ENCODE measurements at places on chromosomes 4 and X.

DNA sequence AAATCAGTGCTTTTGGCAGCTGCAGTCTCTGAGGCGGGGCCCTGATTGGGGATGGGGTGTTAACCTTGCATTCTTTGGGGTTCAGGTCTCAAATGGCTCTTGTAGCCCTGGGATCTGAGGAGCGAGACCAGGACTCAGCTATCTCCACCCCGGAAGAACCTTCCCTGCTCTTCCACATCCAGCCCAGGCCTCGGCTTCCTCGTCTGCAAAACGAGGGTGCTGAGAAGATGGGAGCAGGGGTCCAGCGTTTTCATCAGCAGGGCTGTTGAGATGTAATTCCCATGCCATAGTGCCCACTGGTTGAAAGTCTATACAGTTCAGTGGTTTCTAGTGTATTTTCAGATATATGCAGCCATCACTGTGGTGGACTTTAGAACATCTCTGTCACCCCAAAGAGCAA is 34.6 kb upstream of the WFS1 start:
- no peak for DNase-seq

DNA sequence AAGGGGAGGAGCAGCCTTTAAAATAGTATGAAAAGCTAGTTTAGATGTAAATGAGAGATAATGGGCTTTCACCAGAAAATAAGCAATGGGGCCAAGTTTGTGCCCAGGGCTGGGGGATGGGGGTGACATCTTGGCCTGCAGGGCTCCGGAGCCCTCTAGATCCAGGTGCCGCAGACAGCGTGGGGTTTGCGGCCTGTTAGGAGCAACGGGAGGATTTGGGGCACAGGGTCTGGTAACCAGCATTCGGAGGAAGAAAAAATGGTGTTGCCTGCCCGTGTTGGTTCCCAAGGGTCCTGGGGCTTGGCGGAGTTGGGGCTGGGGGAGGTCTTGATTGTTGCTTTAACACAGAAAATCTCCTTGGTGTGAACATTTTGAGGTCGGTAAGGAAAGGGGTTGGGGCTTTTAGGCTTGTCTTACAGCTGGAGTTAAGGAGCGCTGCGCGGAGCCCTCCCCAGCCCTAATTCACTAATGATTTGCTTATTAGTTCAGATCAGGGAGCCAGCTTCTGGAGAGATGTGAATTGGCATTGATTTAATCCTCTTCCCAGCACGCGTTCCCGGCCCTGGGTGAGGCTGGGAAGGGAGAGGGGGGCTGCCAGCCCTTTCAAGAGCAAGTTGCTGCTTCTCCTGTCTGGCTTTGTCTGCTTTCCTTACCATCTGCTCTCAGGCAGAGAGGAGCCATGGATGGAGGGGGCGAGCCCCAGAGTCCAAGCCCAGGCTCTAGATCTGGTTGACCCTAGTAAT is 443.4 kb downstream of the BCOR start:
- DNase-seq, result no peak

GRCh38 chrX:147183161-147183560 is 368.6 kb upstream of the CXorf51A start:
- no peak for DNase-seq

GRCh38 chr4:127084666-127085065 is 548.1 kb upstream of the INTU start:
- peak; percentile 54 for DNase-seq

DNA sequence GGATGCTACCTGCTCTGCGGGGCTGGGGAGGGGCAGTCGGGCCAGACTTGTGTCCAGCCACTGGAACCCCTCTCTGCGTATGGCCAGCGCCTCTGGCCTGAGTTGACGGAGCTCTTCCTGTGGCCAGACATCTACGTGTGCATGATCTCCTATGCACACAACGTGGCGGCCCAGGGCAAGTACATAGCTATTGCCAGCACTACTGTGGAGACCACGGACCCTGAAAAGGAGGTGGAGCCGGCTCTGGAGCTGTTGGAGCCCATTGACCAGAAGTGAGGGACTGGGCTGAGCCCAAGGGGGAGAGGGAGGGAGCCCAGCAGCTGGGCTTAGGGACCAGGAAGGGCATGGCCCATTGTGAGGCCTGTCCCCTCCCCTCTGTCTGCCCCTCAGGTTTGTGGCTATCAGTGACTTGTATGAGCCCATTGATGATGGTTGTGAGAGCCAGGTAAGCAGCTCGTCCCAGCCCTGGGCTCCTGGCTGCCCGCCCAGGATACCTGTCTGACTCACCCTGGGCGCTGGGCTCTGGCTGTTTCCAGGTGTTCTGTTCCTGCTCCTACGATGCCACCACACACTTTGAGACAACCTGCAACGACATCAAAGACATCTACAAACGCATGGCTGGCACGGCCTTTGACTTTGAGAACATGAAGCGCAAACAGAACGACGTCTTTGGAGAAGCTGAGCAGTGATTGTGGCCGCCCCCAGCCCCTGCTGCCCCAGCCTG is 1.8 kb upstream of the FAM50A start:
- DNase-seq, result no peak

GRCh38 chrX:154090731-154091130 is 6.8 kb downstream of the MECP2 start:
- no peak for DNase-seq

- DNase-seq, result no peak
These were observed 42.7 kb downstream of the SH3RF1 start for GRCh38 chr4:169228076-169228475.

GRCh38 chrX:39820938-39821708 is 276.6 kb downstream of the BCOR start:
- peak; percentile 55 for DNase-seq

- DNase-seq, result no peak
These were observed 60.5 kb upstream of the MCUB start for GRCh38 chr4:109499513-109499912.

GRCh38 chr4:153137159-153137558 is 67.1 kb upstream of the TRIM2 start:
- peak; percentile 93 for DNase-seq

DNA sequence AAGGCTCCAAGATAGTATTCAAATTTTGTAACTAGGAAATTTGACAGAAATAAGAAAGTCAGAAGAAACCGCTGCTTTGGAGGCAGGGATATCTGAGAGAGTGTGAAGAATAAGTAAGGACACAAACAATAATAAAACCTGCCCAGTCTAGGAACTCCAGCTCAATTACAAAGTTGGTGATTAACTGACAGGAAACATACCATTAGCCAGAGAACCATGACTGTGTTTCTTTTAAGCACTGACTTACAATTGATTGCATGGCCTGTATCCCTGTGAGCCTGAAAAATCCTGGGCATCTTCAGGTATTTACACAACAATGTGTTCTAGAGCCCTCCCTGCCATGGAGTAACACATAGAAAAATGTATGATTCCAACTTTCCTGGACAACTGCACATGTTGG is 127.4 kb downstream of the GRIA3 start:
- peak; percentile 6 for DNase-seq

DNA sequence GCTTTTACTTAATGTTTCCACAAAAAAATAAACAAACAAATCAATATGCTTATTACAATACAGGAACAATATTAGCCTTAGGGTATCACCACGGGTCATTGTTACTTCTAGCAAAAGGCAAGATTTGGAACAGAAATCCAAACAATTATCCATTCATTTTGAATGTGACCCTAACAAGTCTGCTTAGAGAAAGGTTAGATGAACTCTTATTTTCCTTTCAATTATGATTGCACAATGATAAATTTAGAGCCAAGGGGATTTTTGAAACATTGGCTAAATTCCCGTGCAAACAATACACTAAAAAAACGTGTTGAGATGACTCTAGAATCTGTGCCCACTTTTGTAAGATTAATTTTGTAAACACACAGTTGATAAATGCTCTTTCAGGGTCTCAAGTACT is 474.7 kb downstream of the PCDH7 start:
- no peak for DNase-seq

DNA sequence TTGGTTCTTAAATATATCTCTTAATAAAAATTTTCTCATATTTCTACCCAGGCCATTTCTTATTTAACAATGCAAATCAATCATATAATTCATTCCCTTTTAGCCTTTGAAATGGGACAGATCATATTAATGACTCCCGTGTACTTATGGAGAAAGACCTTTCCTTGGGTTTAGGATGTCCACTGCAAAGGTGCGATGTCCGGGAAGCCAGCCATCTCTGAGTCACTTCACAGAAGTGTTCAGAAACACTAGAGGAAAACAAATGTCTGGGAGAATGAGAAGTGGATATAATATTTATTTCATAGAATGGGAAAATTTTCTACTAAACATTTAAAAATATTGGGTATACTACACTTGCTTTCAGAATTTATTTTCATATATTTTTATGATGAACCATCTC is 15.3 kb downstream of the INTU start:
- DNase-seq, result no peak

DNA sequence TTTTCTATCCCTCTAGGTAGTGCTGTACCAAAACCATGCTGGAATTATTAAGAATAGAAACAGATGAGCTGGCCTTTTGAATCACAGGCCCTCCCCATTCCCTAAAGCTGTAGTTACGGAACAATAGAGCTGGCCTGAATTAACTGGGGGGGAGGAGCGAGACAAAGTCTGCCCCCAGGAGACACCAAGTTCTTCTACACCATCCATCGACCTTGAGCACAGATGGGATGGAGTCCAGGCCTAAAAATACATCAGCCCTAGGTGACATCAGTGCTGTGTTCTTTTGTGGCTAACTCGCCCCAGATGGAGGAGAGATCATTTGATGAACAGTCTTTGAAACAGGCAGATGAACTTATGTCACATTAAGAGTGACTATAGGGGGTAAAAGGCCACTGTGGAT is 49.6 kb downstream of the LHFPL1 start:
- peak; percentile 78 for DNase-seq

DNA sequence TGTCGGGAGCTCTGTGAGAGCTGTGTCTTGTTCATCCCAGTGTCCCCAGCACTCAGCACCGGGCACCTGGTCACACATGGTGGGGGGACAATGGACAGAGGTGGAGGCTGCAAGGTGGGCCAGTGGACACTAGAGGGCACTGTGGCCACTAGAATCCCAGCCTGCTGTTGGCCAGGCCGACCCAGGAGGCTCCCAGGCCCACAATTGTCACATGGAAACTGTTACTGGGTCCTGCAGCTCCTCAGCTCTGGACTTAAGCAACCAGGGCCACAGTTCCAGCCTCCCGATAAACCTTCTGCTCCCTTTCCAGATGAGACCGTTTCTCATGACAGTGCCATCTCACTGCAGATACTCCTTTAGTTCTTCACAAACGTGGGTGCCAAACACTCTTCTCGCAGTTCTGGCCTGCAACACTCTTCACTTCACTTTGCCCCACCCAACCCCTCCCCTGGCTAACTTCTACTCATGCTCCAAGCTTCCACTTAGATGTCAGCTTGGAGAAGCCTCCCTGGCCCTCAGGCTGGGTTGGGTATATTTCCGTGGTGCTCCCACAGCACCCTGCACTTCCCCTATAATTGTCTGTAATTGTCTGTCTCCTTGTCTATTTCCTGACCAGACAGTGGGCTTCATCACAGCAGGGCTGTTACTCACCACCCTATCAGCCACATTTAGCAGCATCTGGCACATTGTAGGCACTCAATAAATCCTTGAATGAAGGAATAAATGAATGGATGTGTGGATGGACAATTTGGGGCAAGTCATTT is 3.5 kb upstream of the IQSEC2 start:
- DNase-seq, result peak; percentile 25

DNA sequence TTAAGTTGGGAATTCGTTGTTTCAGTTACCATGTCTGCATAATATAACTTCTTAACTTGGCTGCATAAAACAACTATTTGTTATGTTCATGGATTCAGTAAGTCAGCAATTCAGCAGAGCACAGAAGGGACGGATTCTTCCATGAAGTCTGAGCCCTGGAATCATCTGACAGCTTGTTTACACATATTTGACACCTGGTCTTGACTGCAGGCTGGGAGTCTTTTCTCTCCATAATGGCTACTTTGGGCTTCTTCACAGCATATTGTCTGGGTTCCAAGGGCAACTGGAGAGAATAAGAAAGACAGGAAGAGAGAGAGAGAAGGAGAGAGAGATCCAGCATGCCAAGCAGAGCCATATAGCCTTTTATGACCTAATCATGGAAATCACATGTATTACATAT is 23.1 kb downstream of the CENPC start:
- no peak for DNase-seq

GRCh38 chr4:41287852-41288251 is 31.1 kb downstream of the UCHL1 start:
- DNase-seq, result no peak

GRCh38 chrX:1673337-1673736 is 58.5 kb downstream of the ASMT start:
- peak; percentile 9 for DNase-seq

GRCh38 chrX:10501611-10502010 is 118.8 kb downstream of the MID1 start:
- no peak for DNase-seq

DNA sequence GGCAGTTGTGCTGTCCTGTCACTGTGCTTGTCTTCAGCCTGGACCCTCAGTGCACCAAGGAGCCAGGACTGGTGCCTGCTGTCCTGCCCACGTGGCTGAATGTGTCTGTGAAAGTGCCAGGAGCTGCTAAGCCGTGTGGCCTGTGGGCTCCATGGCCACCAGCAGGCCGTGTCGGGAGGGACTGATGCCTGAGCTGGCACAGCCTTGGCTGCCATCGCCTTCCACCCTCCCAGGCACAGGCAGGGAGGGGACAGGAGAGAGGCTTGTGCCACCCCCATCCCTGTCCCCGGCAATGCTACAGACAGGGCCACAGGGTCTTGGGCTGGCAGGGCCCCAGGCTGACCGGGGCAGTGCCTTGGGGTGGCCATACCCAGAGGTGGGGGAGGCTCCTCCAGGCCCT is 24.8 kb downstream of the DOK7 start:
- DNase-seq, result no peak

GRCh38 chr4:147334478-147334877 is 146.4 kb upstream of the EDNRA start:
- DNase-seq, result peak; percentile 66

- no peak for DNase-seq
These were observed 108.8 kb downstream of the NAA11 start for GRCh38 chr4:79217025-79217424.

GRCh38 chrX:152074163-152074562 is 64.2 kb downstream of the MAGEA10 start:
- DNase-seq, result no peak

DNA sequence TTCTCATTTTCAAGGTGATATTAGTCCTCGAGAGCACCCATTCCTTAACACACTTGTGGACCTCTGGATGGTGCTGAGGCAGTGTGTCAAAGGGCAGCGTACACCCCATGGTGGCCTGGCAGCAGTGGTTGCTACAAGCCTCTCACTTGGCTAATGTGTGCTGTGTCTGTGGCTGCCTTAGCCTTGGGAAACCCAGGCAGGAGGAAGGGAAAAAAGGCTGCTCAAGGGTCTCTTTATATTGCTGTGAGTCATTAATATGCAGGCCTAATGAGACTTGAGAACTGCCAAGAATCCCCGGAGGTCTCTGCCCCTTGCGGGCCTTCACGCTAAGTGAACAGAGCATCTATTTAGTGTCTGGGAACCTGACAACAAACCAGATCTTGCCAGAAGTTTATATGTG is 7.0 kb downstream of the PCDH10 start:
- DNase-seq, result no peak

DNA sequence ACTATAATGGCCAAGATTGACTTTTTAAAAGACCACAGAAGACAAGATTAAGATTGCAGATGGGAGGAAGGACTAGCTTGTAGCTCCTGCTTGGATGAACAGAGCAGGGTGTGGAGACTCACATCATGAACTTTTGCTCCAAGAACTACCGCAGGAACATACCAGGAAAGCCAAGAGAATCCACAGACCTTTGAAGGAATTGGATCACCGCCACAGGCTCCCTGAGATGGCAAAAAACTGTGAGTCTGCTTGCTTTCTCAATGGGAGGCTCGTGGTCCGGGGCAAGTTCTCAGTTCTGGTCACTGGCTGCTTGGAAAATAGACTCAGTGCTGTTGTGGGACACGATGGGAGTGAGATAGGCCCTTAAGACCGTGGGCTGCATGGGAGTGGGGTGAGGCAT is 276.6 kb downstream of the CCSER1 start:
- DNase-seq, result no peak

GRCh38 chr4:12446256-12446655 is 1017.6 kb upstream of the HS3ST1 start:
- no peak for DNase-seq
